ENCODE measurements at places on chromosomes 12 and 14.

DNA sequence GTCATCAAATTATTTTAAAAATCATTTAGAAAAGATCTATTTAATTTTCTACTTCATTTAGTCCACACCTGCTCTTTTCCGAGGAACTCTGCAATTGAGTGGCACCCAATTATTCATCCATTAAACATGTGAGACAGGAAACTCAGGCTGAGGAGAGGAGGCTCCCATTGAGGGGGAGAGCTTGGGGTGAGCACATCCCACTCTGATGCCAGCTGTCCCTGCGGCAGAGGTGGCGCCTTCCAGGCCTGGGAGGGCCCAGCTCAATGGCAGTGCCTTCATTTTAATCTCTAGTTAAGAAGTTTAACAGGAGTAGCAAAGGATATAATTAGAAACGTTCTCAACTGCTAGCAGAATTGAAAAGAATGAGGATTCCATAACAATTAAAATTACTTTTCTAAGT is 92.0 kb downstream of the ITPR2 start:
- DNase-seq = no peak

DNA sequence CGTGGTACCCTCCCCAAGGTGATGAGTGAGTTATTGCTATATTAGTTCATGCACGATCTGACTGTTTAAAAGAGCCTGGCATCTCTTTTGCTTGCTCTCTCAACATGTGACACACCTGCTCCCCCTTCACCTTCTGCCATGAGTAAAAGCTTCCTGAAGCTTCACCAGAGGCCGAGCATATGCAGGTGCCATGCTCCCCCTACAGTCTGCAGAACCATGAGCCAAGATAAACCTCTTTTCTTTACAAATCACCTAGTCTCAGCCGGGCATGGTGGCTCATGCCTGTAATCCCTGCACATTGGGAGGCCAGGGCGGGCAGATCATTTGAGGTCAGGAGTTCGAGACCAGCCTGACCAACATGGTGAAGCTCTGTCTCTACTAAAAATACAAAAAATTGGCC is 61.8 kb downstream of the RNFT2 start:
- no peak for DNase-seq

GRCh38 chr14:54048736-54049135 is 92.1 kb upstream of the BMP4 start:
- DNase-seq = no peak

DNA sequence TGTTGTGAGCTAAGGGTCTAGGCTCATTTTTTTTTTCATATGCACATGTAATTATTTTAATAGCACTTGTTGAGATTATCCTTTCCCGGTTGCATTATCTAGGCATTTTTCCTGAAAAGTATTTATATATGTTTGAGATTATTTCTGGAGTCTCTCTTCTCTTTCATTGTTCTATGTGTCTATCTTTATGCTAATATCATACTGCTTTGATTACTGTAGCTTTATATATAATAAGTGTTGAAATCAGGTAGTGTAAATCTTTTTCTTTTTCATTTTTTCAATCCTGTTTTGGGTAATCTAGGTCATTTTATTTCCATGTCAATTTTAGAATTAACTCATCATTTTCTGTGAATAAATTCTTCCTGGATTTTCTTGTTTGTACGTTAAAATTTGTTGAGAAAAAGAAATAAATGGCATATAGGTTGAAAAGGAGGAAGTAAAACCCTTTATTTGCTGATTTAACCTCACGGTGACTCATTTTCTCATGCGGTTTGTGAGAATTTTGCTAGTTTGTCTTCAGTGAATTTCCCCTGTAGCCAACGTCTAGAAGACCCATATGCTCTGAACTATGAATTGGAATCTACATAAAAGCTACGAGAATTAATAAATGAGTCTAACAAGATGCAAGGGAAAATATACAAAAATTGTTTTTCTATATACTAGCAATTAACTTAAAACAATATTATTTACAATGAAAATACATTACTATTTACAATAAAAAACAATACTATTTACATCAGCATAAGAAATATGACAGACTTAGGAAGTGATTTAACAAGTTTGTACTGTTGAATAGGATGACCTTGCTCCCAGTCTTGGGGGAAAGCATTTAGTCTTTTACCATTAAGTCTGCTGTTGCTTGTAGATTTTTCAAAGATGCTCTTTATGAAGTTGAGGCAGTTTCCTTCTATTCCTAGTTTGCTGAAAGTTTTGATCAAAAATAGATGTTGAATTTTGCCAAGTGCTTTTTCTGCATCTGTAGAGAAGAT is 105.0 kb downstream of the SNAPC1 start:
- peak; percentile 8 for DNase-seq

GRCh38 chr14:104927432-104927816 is 2.7 kb downstream of the PLD4 start:
- DNase-seq = no peak

DNA sequence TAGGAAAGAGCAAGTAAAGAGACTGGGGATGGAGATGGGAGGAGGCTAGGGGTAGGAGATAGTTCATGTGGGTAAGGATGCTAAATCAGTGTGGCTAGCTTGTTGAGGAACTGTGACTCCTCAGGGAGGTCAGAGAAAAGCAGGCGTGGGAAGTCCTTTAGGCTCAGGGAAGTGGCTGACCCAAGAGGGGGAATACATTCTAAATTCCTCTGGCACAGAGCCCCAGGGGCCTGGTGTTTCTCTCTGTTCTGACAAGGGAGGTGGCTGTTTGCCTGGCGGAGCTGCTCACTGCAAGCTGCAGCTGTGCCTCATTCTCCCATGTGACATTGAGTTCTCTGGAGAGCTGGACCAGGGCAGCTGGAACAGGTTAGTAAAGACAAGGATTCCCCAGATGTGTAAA is 152.2 kb upstream of the SLC38A2 start:
- no peak for DNase-seq

DNA sequence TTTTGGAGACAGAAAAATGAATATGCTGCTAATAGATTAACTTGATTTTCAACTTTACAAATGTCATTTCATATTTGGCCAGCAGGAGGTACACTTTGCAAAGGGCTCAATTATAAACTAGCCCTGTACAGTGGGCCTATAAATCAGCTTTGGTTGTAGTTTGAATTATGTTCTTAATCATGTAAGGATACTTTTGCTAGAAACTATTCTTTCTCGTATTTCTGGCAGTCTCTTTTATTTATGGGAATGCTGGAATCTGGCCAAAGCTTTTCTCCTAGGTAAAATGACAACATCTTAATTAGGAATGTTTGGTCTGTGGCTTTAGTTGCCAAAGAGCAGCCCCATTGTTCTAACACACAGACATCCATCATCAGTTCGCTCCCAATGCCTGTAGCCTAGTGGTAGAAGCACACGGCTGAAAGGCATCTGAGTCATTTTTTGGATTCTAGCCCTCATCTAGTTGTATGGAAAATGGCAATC is 1322.3 kb upstream of the SEL1L start:
- no peak for DNase-seq

DNA sequence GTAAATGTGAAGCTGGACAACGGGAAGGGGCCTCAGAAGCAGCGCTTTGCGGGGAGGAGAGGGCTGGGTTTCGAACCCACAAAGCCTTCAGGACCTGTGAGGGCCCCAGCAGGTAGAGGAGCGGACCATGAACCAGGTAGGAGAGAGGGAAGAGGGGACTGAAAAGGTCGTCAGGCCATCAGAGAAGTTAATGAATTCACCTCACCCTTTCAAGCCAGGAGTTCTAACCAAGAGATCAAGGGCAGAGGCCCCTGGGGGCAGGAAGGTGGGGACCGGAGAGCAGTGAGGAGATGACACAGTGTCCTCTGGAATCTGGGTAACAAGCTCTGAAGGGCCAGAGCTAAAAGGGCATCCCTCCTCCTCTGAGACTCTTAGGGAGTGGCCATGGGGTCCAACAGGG is 19.4 kb downstream of the SERPINA1 start:
- no peak for DNase-seq

GRCh38 chr14:89365061-89365801 is 51.8 kb downstream of the FOXN3 start:
- DNase-seq = peak; percentile 43

- DNase-seq = peak; percentile 57
Measured at GRCh38 chr12:47903927-47904712, 674 bp downstream of the VDR start.

DNA sequence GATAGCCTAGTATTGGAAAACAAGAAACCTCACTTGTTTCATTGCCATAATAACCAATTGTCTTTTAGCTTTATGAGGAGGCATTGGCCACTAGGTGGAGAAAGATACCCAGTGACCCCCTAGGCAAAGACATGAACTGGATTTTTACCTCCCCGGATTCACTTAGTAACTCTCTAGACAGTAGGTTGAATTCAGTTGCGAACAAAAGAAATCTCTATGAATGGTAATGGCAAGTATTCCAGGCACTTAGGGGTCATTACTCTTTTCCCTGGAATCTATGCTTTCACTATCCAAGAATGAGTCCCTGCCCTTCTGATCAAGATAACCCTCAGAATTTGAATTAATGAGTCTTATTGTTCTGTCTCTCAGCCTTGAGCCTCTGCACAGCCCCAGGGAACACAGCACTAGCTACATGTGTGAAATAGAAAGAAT is 29.5 kb upstream of the RHOJ start:
- no peak for DNase-seq

DNA sequence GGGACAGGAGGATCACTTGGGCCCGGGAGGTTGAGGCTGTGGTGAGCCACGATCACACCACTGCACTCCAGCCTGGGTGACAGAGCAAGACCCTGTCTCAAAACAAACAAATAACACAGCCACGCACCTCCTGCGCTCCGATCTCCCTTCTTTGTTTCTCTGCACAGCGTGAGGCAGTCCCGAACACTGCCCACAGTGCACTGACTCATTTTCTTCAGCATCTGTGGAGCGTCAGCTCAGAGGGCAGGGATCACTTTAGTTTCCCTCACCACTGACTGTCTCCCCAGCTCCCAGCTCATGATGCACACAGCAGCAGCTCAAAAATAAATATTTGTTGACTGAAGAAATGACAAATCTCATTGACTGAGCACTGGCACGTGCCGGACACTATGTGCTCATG is 883 bp upstream of the MYL2 start:
- no peak for DNase-seq

GRCh38 chr14:64598404-64598803 is 48.6 kb downstream of the PPP1R36 start:
- DNase-seq = no peak

GRCh38 chr14:35333264-35333730 is 41.1 kb downstream of the PSMA6 start:
- DNase-seq = no peak

DNA sequence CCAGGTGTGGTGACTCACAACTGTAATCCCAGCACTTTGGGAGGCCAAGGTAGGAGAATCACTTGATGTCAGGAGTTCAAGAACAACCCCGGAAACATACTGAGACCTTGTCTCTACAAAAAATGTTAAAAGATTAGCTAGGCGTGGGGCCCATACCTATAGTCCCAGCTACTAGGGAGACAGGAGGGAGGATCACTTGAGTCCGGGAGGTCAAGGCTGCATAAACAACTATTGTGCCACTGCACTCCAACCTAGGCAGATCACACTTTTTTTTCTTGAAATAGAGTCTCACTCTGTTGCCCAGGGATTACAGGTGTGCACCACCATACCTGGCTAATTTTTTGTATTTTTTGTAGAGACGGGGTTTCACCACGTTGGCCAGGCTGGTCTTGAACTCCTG is 6.1 kb downstream of the RND1 start:
- no peak for DNase-seq

DNA sequence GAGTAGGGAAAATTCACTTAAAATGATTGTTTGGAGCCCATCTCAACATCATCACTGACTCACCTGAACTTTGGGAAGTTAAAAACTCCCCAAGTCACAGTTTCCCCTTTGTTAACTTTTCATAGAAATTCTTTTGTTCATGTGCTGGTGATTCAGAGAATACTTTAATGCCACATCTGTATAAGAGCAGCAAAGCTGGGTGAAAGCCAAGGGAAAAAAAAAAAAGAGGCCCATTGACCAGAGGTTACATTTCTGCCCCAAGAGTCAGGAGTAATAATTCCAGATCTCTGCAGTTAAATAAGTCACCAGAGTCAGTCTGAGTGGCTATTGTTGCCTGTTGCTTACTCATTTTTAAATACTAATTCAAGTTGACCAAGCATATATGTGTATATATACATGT is 136.4 kb upstream of the LGR5 start:
- no peak for DNase-seq

- DNase-seq = no peak
Measured at GRCh38 chr14:51972566-51972965, 16.8 kb upstream of the RTRAF start.

DNA sequence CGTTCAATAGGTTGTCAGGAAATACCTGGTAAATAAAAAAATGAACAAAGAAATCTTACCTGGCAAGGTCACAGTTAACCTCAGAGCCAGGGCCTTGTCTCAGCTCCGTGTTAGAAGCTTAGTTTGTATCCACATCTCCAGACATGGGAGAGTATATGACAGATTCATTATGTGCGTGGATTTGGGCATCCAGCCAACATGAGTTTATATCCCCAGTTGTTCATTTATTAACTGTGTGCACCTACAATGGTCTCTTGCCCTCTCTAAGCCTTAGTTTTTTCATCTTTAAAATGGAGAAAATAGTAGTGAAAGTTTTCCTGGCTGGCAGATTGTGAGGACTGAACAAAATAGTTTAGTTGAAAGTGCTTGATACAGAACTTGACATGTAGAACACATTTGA is 437.8 kb downstream of the NPAS3 start:
- no peak for DNase-seq

GRCh38 chr14:74382231-74382630 is 34.0 kb downstream of the VRTN start:
- no peak for DNase-seq

- DNase-seq = no peak
Measured at GRCh38 chr12:39044754-39045153, 139.4 kb upstream of the CPNE8 start.

DNA sequence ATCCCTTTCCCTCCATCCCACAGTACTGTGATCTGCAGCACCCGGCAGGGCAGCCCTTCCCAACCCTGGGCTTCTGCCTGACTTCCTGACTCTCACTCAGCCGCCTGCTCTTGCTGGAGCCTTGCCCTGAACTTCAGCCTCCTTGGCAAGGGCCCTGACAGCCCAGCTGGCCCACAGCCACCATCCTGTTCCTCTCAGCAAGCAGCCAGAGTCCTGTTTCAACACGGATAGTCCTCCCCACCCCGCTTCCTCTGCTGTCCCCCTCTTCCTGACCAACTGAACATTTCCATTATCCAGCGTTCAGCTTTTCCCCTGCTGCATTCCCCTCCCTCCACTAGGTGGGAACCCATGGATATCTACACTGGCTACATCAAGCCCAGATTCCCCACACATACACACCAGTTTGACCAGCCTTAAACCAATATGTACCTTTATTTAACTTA is 74.0 kb upstream of the MDM1 start:
- no peak for DNase-seq

- DNase-seq = no peak
Measured at GRCh38 chr14:72444701-72445100, 449.2 kb downstream of the DPF3 start.

DNA sequence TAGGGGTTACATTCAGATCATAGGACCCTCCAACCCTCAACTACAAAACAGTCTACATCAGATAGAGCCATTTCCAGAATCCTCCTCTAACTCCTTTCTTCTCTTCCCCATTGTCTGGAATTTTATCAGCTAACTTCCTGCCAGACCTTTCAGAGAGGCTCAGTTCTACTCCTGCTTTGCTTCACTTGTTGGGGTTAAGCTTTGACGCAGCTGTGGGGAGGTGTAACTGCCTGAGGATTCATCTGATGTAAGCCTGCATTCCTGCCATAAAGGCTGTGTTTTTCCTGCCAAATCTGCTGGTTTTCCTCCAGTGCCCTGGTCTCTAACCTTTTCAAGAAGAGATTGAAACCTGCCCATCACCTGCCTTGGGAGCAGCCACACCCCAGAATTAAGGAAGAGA is 16.9 kb downstream of the DHRS2 start:
- no peak for DNase-seq

Measured in stimulated activated CD4-positive, alpha-beta T cell treated with anti-CD3 and anti-CD28 coated beads, Interleukin-12 subunit alpha, Interleukin-12 subunit beta, amount 100 ng/mL, for 48 hours (primary cell).